Stimulated activated CD4-positive, alpha-beta T cell treated with anti-CD3 and anti-CD28 coated beads, Interleukin-15, amount 100 ng/mL, for 48 hours (primary cell): ENCODE measurements at places on chromosomes 4 and X.

DNA sequence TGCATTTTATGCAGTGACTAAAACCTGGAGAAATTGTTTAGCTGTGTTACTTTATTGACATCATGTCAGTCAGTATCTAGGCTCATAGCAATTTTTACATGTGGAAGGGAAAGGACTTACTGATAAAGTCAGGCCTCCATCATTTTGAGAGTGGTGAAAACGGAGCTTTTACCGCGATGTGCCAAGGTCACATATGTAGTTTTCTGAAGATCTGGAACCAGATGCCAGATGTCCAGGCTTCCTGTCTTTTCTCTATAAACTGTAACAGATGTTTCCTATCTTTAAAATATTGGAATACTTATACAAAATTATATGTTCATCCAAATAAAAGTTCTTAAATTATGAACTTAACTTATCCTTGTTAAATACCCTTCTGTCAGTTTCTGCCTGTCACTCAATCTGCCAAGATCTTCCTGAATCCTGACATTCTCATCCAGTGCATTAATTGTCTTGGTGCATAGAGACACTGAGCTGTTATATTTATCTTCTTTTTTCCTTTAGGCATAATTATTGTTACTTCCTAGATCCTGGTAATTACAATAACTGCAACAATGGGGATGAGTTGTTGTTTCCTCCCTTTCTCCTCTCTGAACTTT, 1646.2 kb upstream of the TENM3 start:
- no peak for DNase-seq

DNA sequence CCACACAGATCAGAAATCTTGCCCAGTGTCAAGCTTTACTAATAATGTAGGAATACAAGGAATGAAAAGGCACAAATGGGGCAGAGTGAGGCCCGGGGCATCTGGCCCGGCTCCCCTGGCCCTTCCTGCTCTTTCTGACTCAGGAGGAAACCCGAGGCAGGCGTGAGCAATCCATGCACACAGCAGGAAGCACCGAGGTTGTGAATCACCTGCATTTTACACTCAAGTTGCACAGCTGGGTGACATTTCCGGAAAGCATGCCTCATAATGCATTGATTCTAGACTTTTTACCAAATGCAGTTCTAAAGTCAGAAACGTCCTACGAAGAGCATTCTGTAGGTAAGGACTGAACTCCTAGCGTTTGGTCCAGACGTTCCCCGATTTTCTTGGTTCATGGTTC, 38.9 kb downstream of the PRIMPOL start:
- peak; percentile 22 for DNase-seq

DNA sequence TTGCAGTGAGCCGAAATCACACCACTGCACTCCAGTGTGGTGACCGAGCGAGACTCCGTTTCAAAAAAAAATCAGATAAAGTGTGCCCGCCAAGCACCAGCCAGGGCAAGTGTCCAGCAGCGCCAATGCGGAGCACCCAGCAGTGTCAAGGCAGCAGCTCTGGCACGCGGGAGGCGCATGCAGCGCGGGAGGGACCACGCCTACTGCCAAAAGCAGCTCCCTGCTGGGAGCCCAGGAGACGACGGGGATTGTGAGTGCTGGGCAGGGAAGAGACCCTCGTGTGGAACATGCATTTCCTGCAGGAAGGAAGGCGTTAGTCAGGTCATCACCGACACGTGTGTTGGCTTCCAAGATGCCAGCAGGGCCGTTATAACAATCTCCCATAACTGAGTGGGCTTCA, 10.4 kb downstream of the FAM53A start:
- DNase-seq = no peak

- DNase-seq = no peak
These were observed 166.6 kb downstream of the EFNB1 start for GRCh38 chrX:68995386-68995779.

DNA sequence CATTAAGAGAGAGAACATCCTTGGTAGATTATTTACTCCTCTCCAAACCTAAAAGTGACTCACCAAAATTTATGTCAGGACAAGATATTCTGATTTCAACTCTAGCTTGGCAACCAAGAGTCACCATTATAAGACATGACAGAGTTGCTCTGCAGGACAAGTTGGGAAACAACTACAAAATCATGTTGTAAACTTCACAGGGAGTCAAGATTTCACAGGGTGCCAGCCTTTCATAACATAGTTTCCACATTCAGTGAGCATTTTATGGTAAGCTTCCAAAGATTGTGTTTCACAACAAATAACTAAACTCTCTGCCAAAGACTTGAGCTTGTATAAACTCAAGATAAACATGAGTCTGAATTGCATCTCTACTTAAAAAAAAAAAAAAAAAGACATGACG, 121.0 kb upstream of the DIAPH2 start:
- no peak for DNase-seq

GRCh38 chr4:83516042-83516772, 19.7 kb upstream of the GPAT3 start:
- no peak for DNase-seq

- no peak for DNase-seq
These were observed 671.9 kb downstream of the TRIML1 start for GRCh38 chr4:188811121-188811520.

DNA sequence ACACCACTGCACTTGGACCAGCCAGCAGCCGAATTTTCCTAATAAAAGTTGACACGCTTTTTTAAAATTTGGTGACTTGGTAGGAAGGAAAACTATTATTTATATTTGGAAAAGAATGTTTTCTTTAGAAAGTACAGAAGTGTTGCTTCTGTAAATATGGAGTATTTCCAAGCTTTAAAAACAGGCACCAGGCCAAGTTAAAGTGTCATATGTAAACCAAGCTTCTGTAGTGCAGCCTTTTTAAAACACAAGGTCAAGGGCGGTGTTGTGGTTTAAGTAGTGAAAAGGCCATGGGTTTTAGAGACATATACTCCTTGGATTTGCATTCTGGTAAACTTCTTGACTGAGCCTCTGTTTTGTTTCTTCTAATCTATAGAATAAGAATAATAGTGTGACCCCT, 62.7 kb downstream of the TRIM2 start:
- no peak for DNase-seq
